ENCODE measurements at places on chromosomes 7 and 10. TPM values are rescaled to one million over a fixed set of nuclear protein-coding genes. Genes with fewer than 3 reads are reported as not detected.

- no peak for DNase-seq
Measured at GRCh38 chr10:58972576-58973234, 203.7 kb upstream of the PHYHIPL start.

- DNase-seq: peak; percentile 89
Measured at GRCh38 chr7:50782375-50783208, at the start of gene GRB10. Gene GRB10, minus strand, starts transcription at chr7:50782896. Its CDS starts 50,574 bp downstream, at chr7:50732322.

DNA sequence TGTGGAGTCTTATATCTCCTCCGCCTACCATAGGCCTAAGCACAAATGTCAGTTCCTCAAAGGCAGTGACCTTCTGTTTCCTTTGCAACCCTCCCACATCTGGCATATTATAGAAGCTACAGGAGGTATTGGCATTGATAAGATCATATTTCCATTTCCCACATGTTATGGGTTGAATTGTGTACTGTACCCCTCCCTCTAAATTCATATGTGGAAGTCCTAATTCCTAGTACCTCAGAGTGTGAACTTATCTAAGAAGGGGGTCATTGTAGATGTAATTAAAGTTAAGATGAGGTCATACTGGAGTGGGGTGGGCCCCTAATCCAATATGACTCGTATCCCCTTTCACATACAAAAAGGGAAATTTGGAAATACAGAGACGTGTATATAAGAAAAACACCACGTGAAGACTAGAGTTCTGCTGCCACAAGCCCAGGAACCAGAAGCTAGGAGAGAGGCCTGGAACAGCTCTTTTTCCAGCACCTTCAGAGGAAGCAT, 6.1 kb upstream of the LAMB4 start:
- no peak for DNase-seq

DNA sequence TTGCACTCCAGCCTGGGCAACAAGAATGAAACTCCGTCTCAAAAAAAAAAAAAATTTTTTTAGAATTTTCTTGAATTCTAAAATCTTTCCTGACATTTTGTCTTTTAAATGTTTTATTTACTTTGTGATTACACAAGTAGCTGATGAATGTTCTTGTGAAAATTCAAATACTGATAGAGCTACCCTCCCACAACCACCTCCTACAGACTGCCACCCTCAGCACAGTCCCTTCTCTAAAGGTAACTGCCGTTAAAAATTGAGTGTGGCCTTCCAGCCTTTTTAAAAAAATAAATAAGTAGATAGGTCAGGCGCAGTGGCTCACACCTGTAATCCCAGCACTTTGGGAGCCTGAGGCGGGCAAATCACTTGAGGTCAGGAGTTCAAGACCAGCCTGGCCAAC, 15.1 kb downstream of the ENO4 start:
- DNase-seq: no peak

DNA sequence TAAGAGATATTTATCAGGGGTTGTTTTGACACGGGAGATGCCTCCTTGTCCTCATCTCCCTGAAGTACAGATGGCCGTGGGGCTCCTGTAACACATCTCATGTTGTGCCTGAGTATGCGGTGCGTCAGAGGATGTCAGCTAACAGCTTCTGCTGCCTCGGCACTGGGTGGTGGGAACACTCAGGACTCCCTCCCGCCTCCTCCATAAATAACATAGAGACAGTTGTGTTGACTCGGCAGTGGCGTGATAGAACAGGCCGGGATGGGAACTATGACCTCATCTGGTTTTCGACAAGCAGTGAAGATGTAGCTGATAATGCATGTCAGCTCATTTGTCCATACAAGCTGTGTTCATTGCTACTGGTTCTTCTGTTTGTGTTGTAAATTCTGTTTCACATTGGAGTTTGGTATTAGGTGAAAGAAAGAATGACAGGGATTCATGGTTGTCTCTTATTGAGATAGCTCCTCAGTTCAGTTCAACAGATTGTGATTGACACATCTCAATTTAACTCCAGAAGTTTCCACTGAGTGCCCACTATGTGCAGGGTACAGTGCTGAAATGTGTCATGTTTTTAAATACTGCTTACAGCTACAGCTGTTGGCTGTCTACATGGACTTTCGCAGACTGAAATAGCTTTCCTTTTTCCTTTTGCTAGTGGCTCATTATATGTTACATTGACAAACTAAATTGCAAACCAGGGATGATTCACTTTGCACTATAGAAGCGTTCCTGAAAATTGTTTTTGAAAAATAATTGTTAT, 87.4 kb downstream of the CHN2 start:
- DNase-seq: no peak

GRCh38 chr7:94980418-94981142, 73.2 kb downstream of the PPP1R9A start:
- DNase-seq: no peak

GRCh38 chr10:13003004-13003403, 1.5 kb upstream of the CCDC3 start:
- DNase-seq: no peak

DNA sequence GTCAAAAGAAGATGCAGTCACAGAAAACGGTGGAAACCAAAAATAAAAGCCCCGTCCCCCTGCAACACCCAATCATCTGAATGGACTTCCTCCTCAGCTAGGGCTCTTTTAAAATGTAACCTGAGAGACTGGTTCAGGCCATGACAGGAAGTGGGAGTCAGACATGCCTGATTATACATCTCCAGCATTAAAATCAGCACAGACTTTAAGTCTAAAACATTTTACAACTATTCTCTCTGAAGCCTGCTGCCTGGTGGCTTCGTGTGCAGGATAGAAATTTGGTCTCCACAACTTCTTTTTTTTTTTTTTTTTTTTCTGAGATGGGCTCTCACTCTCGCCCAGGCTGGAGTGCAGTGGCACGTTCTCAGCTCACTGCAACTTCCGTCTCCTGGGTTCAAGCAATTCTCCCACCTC, 30.3 kb downstream of the HACD1 start:
- no peak for DNase-seq

- DNase-seq: no peak
Measured at GRCh38 chr7:5567790-5568189, 144.2 kb upstream of the TNRC18 start.

- no peak for DNase-seq
Measured at GRCh38 chr10:71771204-71771603, 2.1 kb downstream of the VSIR start.

GRCh38 chr10:11581213-11581612, 30.2 kb downstream of the USP6NL start:
- no peak for DNase-seq

DNA sequence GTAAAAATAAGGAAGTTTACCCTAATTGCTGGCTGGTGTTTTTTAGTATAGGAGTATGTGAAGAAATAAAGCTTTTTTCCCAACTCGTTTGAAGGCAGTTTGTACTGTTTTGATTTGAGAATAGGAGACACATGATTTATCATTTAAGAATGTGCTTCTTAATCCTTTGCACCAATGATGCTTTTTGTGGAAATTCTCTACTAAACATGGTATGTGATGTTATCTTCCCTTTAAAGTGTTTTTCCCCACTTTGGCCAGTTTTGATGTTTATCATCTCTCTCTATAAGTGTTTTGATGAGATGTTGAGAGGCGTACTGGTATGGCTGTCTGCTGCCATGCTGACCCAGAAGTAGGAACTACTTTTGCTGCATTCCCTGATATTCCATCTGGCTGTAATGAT, 85.1 kb downstream of the SUGCT start:
- DNase-seq: no peak

GRCh38 chr7:151754142-151754590, 122.7 kb downstream of the PRKAG2 start:
- DNase-seq: peak; percentile 93

GRCh38 chr7:114886241-114886640, 35.7 kb upstream of the MDFIC start:
- DNase-seq: no peak

DNA sequence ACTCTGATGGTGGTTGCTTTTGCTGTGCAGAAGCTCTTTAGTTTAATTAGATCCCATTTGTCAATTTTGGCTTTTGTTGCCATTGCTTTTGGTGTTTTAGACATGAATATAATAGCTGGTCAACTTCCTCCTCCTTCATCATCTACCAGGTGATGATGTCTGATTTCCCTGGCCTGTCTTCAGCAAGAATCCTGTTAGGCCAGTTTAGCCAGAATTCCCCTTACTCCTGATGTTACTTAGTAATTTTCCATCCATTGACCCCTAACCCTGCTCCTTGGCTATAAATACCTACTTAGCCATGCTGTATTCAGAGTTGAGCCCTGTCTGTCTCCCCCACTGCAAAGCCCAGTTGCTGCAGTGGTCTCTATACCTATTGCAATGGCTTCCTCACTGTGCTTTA, 91.4 kb downstream of the ZNF777 start:
- DNase-seq: no peak

DNA sequence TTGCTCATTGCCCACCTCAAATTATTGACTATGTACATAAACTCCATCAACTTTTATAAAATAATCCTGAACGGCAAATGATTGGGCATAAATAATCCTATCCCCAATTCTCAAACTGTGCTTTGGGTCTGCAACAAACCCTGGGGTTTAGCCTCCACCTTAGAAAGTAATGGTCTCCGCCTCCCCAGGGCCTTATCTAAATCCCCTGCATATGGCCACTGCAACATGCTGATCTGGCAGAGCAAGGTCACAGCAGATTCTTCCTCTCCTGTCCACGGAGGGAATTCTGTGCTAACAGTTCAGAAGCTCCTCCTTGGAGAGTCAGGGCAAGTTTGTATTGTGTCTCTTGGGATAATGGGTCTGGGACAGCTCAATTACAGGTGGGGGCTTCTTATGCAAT, 18.4 kb downstream of the FXYD4 start:
- no peak for DNase-seq

Gene DNAH11
- total RNA-seq: 11.9 TPM

Gene COL1A2
- 150 TPM for total RNA-seq

Gene CUZD1
- total RNA-seq: 0.30 TPM

Gene NCF1
- 21.2 TPM for total RNA-seq

Gene MYO1G
- 51.3 TPM for total RNA-seq

Gene GNGT1
- total RNA-seq: not detected

Gene ADO
- 19.3 TPM for total RNA-seq

All from upper lobe of left lung (tissue), 6 donors.